Stimulated activated CD4-positive, alpha-beta T cell treated with anti-CD3 and anti-CD28 coated beads, Interleukin-2, amount 100 ng/mL, for 48 hours (primary cell): ENCODE measurements at places on chromosomes 6 and 20.

DNA sequence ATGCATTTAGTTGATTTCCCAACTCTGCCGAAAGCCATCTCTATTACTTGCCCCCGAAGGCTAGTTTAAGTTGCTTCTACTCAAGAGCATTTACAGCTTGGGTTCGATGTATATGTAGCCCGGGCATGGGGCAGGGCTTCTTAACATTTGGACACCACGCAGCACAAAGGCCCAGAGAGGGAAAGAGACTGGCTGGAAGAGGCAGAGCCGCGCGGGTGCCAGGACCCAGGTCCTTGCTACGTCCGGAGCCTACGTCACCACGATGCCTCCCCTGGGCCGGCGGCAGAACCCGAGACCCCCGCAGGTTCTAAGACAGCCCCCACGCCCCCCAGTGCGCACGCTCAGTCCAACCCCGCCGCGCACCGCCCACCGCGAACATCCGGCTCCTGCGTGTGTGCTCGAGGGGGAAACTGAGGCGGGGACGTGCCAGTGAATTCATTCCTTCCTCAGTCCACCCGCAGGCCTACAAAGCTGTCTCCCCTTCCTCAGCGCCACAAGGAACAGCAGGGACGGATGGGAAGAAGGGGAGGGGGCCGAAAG lies 367 bp upstream of the PCIF1 start:
- peak; percentile 23 for DNase-seq

GRCh38 chr6:147892476-147892875 lies 384.0 kb downstream of the SAMD5 start:
- no peak for DNase-seq

DNA sequence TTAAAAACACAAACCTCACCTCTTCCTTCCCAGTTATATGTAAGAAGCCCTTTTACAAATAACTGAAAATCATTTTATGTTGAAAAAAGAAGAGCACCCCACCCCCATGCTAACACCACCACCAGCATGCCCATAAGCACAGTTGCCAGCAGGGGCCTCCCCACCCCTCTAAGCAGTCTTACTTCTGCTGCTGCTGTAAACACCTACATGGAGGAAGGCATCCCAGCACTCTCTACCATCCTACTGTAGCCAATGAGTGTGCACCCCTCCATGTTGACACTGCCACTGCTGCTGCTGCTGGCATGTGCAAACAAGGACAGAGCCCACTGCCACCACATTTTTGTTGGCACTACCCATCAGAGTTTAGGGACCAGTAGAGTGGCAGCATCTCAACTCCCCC lies 49.6 kb upstream of the PHIP start:
- DNase-seq, result no peak

DNA sequence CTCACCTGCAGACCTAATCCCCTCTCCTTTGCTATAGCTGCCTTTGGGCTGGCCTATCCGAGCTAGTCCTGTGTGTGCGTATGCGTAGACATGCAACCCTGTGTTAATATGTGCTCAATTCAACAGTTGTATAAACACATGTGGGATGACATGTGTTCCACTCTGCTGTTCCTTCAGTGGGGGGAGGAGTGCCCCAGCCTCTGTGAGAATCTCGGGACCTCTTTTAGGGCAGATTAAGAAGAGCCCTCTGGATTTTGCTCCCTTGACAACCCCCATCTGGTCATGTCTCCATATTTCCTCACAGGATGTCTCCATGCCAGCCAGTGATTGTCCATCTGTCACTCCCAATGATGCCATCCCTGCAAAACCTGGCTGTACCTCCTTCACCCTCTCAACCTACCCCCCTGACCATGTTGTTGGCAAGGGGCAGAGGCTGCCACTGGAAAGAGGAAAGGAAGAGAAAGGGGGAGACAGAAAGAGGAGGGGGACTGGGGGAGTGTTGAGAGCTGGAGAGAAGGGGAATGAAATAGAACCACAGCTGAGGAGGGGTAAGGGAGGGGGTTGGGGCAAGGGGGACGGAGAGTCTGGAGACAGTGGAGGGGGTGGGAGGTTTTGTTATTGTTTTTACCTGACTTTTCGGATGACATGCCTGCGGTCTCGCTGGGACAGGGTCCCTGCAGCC lies 417 bp downstream of the PRRT1 start:
- no peak for DNase-seq

- DNase-seq, result no peak
These were observed 481.4 kb downstream of the MAFB start for GRCh38 chr20:40207655-40208054.

- no peak for DNase-seq
These were observed 5.9 kb downstream of the RRAGD start for GRCh38 chr6:89406141-89406540.

DNA sequence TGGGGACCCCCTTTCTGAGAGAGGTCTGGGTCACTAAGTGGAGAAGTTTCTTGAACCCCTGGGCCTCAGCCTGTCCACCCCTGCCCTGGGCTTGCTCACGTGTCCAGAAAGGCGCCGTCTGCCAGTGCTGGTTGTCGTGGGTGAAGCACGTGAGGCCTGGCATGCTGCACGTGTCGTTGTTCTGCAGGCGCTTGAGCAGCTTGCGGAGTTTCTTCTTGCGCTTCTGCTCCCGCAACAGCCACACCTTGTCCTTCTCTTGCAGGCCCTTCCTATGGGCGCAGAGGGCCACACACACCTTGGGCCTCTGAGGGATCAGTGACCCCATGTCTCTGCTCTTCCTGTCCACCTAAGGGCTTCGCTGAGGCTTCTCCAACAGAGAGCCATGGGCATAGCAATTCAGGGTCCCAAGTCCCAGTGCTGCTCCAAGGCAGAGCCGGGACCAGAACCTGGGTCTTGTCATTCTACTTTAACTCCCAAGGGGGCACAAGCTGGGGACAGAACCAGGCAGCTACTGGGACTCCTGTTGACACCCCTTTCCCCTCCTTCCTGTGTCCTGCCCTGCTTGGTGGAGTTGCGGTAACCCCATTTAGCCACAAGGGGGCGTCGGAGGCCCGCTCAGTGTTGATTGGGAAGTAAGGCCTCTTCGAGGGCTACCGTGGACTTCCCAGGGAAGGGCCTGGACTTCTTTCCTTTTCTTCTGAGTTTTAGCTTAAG lies 121.8 kb downstream of the SULF2 start:
- DNase-seq, result peak; percentile 74

- no peak for DNase-seq
These were observed 297.7 kb downstream of the CDC5L start for GRCh38 chr6:44685213-44685612.

GRCh38 chr6:170165471-170166117 lies 125.3 kb downstream of the DLL1 start:
- no peak for DNase-seq
